ENCODE measurements at places on chromosomes 1 and 21. TPM values are rescaled to one million over a fixed set of nuclear protein-coding genes. Genes with fewer than 3 reads are reported as not detected.

DNA sequence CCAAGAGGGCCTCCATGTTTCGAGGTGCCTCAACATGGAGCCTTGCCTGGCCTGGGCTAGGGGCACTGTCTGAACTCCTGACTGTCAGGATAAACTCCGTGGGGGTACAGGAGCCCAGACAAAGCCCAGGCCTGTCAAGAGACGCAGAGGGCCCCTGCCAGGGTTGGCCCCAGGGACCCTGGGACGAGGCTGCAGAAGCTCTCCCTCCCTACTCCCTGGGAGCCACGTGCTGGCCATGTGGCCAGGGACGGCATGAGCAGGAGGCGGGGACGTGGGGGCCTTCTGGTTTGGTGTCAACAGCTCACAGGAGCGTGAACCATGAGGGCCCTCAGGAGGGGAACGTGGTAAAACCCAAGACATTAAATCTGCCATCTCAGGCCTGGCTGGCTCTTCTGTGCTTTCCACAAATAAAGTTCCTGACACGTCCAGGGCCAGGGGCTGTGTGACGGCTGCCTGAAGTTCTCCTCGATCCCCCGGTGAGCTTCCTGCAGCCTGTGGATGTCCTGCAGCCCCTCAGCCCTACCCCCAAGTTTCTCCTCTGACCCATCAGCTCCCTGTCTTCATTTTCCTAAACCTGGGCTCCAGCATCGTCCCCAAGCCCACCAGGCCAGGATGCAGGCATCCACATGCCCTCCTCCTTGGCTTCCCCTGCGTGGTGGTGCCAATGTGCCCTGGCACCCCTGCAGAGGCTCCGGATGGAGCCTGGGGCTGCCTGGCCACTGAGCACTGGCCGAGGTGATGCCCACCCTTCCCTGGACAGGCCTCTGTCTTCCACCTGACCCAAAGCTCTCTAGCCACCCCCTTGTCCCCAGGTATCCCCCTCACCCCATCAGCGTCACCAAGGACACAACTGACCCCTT, 12.8 kb upstream of the LRRC3 start:
- H3K27ac ChIP-seq = no peak overlapping the region
- no peaks in the 10 kb centered on the region for H3K27me3 ChIP-seq
- no peak overlapping the region for H3K4me3 ChIP-seq
- DNase-seq = no peak
- H3K4me1 ChIP-seq = no peaks in the 10 kb centered on the region

DNA sequence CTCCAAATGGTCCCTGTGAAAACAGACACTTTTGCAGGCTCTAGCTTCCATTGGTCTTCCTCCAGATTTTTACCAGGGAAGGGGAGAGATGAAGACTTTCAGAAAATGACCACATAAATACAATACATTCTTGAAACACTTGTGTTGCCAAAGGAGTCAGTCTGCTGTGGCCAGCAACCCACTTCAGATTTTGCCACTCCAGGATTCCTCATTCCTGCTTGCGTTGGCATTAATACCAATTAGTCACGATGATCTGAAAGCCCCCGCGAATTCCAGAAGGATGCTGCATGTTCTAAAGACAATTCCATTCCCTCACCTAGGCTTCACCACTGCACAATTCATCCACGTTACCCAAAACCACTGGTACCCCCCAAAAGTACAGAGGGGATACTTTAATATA, 7.9 kb upstream of the BACE2 start:
- H3K4me1 ChIP-seq = no peaks in the 10 kb centered on the region
- no peaks in the 10 kb centered on the region for H3K36me3 ChIP-seq
- no peak overlapping the region for H3K27ac ChIP-seq
- no peak overlapping the region for H3K4me3 ChIP-seq
- H3K27me3 ChIP-seq = no peaks in the 10 kb centered on the region

GRCh38 chr1:240027059-240027462, 64.6 kb upstream of the FMN2 start:
- H3K4me3 ChIP-seq = no peak overlapping the region
- no peak for DNase-seq
- H3K27ac ChIP-seq = no peak overlapping the region

DNA sequence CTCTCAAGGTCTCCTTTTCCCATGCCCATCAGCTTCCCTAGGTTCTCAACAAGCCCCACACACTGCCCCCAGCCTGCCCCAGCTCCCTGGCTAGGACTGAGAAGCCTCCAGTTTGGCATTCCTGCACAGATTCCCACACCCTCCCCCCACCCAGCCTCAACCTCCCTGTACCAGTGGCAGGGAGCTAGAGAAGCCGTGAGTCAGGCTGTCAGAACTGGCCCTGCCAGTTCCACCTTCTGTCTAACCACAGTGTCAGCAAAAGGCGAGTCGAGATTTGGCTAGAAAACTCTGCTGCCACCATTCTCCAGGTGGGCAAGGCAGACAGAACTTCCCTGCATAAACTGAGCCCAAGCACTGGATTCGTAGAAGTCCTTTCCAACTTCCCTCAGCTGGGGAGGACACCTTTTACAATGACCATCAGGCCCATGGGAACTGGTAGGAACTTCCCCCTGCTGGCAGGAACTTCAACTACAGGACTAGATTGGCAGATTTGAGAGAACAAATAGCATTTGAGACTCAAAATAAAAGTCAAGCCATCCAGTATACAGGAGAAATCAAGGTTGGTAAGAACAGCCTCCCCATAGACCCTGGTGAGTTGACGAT, 31.0 kb downstream of the TNNT2 start:
- DNase-seq = no peak
- H3K27me3 ChIP-seq = no peaks in the 10 kb centered on the region
- H3K27ac ChIP-seq = no peak overlapping the region
- H3K36me3 ChIP-seq = no peaks in the 10 kb centered on the region
- H3K4me3 ChIP-seq = no peak overlapping the region

GRCh38 chr21:29640080-29640508, 299.7 kb downstream of the GRIK1 start:
- no peaks in the 10 kb centered on the region for H3K27me3 ChIP-seq
- H3K36me3 ChIP-seq = no peaks in the 10 kb centered on the region
- no peak overlapping the region for H3K4me3 ChIP-seq
- no peak overlapping the region for H3K27ac ChIP-seq
- H3K4me1 ChIP-seq = no peaks in the 10 kb centered on the region

- H3K4me3 ChIP-seq = peak overlapping the region; percentile 32
- peaks cover 16% of the 10 kb centered on the region for H3K4me1 ChIP-seq
- DNase-seq = no peak
- peaks cover 3% of the 10 kb centered on the region for H3K36me3 ChIP-seq
- H3K27me3 ChIP-seq = peaks cover 18% of the 10 kb centered on the region
Observed at GRCh38 chr1:155052439-155053395, 1.6 kb downstream of the ADAM15 start.

DNA sequence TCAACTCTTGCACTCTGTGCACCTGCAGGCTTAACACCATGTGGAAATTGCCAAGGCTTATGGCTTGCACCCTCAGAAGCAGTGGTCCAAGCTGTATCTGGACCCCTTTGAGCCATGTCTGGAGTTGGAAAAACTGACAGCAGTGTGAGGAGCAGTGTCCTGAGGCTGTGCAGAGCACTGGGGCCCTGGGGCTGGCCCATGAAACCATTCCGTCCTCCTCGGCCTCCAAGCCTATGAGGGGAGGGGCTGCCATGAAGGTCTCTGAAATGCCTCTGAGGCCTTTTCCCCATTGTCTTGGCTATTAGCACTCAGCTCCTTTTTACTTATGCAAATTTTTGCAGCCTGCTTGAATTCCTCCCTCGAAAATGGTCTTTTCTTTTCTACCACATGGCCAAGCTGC, 126.7 kb downstream of the DISC1 start:
- no peaks in the 10 kb centered on the region for H3K36me3 ChIP-seq
- no peaks in the 10 kb centered on the region for H3K27me3 ChIP-seq
- H3K27ac ChIP-seq = no peak overlapping the region
- no peaks in the 10 kb centered on the region for H3K4me1 ChIP-seq
- DNase-seq = no peak

- DNase-seq = no peak
- no peaks in the 10 kb centered on the region for H3K27me3 ChIP-seq
- H3K4me1 ChIP-seq = no peaks in the 10 kb centered on the region
- H3K27ac ChIP-seq = no peak overlapping the region
- H3K4me3 ChIP-seq = no peak overlapping the region
Observed at GRCh38 chr21:25489673-25490072, 117.6 kb downstream of the MRPL39 start.

DNA sequence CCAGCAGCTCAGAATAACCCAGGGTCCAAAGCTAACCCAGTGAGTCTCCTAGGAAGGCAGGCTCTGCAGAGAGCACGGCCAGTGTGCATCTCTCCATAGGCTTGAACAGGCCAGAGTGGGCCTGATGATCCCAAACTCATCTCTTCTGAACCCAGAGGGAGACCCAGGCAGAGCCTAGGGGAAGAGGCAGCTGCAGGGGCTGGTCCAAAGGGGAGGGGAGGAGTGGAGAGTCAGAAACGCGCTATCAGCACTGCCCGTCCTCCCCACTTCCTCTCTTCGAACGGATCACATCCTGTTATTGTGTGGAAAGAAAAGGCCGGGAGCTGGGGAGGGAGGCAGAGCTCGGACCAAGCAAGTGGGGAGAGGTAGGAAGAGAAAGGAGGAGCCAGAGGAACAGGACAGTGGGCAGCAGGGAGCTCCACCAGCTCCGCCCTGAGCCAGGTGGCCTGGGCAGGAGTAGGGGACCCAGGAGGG, 20.2 kb downstream of the TAL1 start:
- H3K36me3 ChIP-seq = no peaks in the 10 kb centered on the region
- DNase-seq = no peak
- H3K4me3 ChIP-seq = no peak overlapping the region
- no peak overlapping the region for H3K27ac ChIP-seq

DNA sequence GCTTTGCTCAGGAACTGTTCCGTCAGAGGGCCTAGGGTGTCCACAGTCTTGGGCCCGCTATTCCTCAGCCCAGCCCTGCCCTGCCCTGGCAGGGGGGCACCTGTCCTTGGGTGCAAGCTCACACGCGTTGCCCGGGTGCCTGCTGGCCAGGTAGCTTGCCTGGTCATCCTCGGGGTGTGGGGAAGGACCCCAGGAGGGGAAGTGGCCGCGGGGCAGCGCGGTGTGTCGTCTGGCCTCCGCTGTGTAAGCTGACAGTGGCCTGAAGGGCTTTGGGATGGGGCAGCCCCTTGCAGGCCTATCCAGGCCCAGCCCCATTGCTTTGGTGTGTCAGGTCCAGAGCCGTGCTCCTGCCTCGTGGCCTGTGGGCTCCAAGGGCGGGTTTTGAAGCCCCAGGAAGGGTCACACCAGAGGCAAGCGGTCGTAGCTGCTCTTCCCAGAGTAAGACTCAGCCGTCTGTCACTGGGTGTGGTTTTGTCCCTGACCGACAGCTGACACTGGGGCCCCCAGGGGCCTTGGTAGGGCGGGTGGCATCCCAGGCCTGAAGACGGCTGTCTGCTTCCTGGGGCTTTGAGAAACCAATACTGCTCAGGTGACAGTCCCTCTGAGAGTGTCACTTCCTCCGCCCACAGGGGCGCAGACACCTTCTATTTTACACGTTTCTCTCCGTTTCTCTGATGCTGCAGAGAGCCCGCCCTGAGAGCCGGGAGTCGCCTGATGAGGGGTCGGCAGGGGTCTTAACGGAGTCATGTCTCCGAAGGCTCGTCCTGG, 72.1 kb downstream of the SKI start:
- H3K27ac ChIP-seq = no peak overlapping the region
- peaks cover 16% of the 10 kb centered on the region for H3K36me3 ChIP-seq
- H3K4me1 ChIP-seq = no peaks in the 10 kb centered on the region
- H3K27me3 ChIP-seq = no peaks in the 10 kb centered on the region

- no peak overlapping the region for H3K27ac ChIP-seq
- no peak overlapping the region for H3K4me3 ChIP-seq
- no peaks in the 10 kb centered on the region for H3K36me3 ChIP-seq
- no peaks in the 10 kb centered on the region for H3K4me1 ChIP-seq
- DNase-seq = no peak
Observed at GRCh38 chr1:242224461-242224860, 225.6 kb upstream of the MAP1LC3C start.

GRCh38 chr1:145979746-145980456, 15.4 kb downstream of the POLR3GL start:
- peaks cover 10% of the 10 kb centered on the region for H3K4me1 ChIP-seq
- no peaks in the 10 kb centered on the region for H3K36me3 ChIP-seq
- peak overlapping the region; percentile 68 for H3K27ac ChIP-seq

DNA sequence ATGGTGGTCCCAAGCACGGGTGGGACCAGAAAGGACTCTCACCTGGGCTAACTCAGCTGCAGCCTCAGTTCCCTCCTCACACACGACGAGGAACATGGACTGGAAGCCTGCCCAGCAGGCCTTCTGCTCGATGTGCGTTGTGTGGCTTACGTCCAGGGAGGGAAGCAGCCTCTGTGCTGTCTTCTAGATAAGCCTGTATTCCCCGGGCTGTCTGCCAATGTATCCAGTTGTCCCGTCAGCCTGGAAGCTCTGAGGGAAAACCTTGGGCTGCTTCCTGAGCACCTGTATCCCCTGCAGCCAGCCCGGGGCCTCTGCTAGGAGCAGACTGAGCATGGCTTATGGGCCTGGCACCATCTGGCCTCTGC, 10.5 kb downstream of the PCSK9 start:
- H3K4me1 ChIP-seq = no peaks in the 10 kb centered on the region
- no peak overlapping the region for H3K27ac ChIP-seq
- DNase-seq = no peak

GRCh38 chr1:218466341-218467010, 121.3 kb downstream of the TGFB2 start:
- no peaks in the 10 kb centered on the region for H3K36me3 ChIP-seq
- H3K27me3 ChIP-seq = no peaks in the 10 kb centered on the region
- DNase-seq = no peak
- H3K4me3 ChIP-seq = no peak overlapping the region

The AXDND1 gene
- polyA plus RNA-seq = not detected

The OR2L8 gene
- polyA plus RNA-seq = not detected

The MPL gene
- polyA plus RNA-seq = 0.11 TPM

The CSF3R gene
- not detected for polyA plus RNA-seq

The KRTAP20-1 gene
- polyA plus RNA-seq = not detected
